ENCODE measurements at places on chromosomes 12 and 14. TPM values are rescaled to one million over a fixed set of nuclear protein-coding genes. Genes with fewer than 3 reads are reported as not detected.

- DNase-seq: no peak
Observed at GRCh38 chr12:14924541-14924940, 13.8 kb downstream of the ERP27 start.

DNA sequence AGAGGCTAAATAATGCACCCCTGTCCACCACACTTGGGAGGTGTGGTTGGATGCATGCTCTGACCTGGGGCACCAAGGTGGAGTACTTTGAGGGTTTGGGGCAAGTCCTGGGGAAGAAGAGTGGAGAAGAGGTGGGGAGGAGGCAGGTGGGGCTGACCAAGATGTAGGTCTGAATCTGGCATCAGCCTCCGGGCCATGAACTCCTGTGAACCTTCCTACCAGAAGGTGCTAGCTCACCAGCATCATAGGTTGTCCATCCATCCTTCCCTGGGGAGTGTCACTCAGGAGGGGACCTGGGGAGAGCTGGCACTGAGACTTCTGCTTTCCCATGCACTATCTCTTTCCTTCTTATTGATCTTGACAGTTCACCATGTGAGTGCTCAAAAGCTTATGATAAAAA, 13.6 kb upstream of the EMP1 start:
- no peak for DNase-seq

- DNase-seq: no peak
Observed at GRCh38 chr12:76922866-76923265, 44.0 kb upstream of the CSRP2 start.

DNA sequence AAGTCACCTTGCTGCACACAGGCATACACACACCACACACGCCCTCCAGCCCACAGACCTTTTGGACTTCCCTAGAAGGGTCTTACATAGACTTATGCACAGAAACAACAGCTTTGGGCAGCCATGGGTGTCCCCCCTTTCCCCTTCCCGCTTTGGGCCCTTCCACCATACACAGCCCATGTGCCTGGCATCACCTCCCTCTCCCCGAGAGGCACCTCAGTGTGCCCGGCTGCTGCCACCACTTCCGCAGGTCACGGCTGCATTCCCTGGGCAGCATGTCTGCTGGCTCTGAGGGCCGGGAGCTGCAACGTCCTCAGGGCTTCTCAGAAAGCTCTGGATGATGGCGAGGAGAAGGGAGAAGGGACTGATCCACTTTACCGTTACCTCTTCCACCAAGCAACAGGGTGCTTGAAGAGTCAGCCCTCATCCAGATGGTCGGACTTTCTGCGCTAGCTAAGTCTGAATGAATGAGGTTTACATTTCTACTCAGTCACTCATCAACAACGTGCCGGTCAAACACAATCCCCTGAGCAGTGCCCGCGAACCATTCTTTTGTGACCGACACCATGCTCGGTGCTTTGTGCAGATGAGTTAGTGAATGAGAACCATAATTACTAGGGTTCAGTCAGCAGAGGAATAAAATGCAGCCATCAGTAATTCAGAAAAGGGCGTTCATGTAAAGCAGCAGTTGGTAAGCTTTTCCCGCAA, 72.2 kb upstream of the BCL11B start:
- DNase-seq: no peak

DNA sequence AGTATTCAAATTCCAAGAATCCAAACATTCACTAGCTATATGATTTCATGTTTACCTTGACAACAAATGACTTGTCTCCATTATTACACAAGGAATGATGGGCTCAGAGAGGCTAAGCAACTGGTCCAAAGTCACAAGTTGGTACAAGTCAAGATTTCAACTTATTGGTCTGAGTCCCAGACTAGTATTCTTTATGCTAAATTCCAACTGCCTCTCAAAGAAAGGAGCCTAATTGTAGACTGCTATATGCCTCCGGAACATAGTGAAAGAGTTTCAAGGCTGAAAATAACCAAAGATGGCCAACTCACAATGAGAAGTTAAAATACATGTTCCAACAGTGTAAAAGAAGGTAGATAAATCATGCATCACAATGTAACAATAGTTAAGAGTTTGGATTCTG, 7.5 kb downstream of the BTG1 start:
- no peak for DNase-seq

Gene RTL1
- not detected for total RNA-seq

Gene ATL1
- 0.48 TPM for total RNA-seq

All from psoas muscle (tissue), 8 donors.